DMS53 (cell line): ENCODE measurements at places on chromosomes 5 and 9.

DNA sequence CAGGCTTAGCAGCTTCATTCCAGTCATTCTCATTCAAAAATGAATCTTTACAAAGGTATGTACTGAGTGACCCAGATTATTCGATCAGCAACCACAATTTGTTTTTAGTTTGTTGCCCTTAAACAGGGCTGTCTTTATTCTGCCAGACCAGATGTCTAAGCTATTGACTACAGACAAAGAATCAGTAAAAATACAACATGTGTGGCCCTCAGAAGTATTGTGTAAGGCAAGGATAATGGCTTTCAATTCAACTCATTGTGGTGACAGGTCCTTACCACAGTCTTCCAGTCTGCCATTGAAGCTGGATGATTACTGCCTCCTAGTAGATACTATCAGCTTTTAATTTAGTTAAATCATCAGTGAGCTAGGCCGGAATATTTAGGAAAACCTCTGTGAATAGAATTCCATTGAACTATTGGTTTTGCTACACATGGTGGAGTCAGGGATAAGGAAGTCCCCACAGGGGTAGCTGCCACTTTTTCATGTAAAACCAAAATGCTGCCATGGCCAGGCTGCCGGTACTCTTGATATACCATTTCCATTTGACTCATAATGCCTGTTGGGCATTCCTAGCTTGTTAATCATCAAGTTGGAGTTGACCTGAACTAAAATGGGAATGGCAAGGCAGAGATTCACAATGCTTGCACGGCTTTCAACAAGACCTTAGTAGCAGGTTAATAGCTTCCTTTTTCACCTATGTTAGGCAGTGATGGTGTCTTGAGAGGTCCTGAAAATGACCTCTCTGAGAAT is 175.6 kb downstream of the MEF2C start:
- no peak for DNase-seq

- no peak for DNase-seq
Measured at GRCh38 chr5:141343953-141344463, 379 bp downstream of the PCDHGA3 start.

GRCh38 chr5:96714951-96715451 is 52.8 kb downstream of the CAST start:
- DNase-seq = peak; percentile 95

DNA sequence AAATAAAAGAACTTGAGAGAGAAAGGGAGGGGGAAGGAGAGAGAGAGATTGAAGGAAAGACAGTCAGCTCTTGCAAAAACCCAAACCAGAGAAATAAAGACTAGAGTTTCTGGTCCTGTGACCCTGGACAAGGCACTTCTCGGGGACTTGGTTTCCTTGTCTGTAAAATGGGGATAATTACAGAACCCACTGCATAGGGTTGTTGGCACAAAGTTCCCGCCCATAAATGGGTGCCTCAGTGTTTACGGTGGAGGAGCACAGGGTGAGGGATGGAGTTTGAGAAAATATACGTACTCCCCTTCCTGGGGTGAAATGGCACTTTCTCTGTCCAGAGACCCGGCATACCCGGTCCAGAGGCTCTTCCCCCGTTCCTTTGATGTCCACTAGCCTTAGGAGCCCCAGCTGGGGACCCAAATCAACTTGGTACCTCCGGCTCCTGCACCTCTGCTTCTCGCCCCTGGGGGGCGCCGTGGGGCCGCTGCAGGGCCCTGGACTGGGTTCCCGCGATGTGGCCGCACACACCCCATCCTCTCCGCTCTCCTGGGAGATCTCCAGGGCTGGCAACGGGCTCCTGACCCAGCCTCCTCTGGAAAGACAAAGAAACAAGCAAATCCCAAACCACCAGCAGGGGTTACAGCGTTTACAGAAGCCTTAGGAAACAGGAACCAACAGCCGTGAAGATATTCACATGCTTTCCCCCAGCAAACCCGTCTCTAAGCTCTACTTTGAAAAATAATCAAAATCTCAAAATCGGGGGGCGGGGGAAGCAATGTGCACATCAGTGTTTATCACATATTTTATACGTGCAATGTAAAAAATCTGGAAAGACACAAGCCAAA is 26.3 kb downstream of the PTGES start:
- peak; percentile 81 for DNase-seq

GRCh38 chr5:119200795-119201194 is 129.9 kb downstream of the DMXL1 start:
- DNase-seq = no peak

DNA sequence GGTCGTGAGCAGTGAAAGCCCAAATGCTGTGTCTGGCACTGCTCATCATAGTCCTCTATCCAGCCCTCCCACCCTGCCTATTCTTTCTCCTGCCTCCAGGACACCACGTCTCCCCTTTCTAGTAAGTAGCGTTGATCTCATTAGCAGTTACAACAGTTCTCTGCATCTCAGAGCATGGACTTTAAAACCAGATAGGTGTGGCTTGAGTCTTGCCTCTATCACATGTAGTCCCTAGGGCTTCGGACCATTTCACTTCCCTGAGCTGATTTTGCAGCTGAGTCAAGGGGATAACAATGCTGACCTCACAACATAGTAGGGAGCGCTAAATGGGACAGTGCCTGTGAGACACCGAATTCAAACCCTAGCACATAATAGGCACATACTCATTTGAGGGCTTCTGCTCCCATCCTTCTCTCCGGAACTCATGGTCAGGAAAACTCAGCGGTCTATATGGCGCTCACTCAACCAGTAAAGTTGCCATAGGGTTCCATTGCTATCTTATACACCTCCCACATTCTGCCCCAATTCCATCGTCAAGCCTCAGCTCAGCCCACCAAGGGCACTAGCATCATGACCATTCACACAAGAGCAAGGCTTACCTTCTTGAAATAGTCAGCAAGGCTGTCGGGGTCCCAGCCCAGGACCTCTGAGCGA is 515 bp downstream of the LCP2 start:
- DNase-seq = no peak

GRCh38 chr9:112870556-112870955 is 20.1 kb downstream of the SLC46A2 start:
- no peak for DNase-seq

DNA sequence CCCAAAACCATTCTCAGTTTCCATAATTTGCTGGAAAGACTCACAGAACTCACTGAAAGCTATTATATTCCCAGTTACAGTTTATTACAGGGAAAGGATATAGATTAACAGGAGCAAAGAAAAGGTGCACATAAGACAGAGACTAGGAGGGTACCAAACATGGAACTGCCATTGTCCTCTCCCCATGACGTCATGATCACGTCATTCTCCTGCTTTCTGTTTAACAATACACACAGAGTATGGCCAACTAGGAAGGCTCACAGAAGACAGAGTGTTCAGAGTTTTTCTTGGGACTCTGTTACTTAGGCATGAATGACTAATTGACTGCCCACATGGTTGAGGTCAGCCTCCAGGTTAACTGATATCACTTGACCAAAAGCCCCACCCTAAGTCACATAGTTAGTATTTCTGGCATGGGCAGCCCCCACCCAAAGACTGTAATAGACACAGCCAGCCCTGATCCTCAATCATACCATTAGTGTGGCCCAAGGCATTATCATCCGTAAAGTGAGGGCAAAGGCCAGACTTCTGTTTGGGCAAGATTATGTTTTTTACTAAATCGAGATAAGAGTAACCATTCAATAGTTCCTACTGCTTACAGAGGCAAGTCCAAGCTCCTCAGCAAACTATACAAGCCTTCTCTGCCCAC is 353.5 kb upstream of the POU5F2 start:
- no peak for DNase-seq

- DNase-seq = peak; percentile 40
Measured at GRCh38 chr9:95515272-95516113, 1.3 kb downstream of the PTCH1 start.
